ENCODE measurements at places on chromosomes 11 and 22. TPM values are rescaled to one million over a fixed set of nuclear protein-coding genes. Genes with fewer than 3 reads are reported as not detected.

Gene GALR3
- not detected for polyA plus RNA-seq

DNA sequence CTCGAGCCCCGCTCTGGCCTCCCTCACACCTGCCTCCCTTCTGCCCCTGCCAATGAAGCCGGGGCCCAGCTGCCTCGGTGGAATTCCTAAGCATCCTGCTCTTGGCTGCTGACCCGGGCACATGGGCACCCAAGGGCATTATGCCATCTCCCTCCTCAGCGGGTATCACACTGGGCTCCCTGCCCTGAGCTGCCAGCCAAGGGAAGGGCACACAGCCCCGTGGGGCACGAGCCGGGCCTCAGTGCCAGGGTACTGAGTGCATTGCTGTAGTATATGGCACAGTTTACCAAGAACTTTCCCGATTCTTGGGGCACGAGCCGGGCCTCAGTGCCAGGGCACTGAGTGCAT, 43.8 kb upstream of the JAM3 start:
- DNase-seq = no peak
- no peaks in the 10 kb centered on the region for H3K4me1 ChIP-seq
- no peak overlapping the region for H3K4me3 ChIP-seq

GRCh38 chr11:74691755-74692154, 39.5 kb downstream of the CHRDL2 start:
- H3K4me1 ChIP-seq = peaks cover 15% of the 10 kb centered on the region
- H3K27me3 ChIP-seq = peaks cover 5% of the 10 kb centered on the region
- no peak overlapping the region for H3K4me3 ChIP-seq
- DNase-seq = no peak

Gene LRRC32
- polyA plus RNA-seq = not detected

Gene MMP13
- polyA plus RNA-seq = not detected

- no peak overlapping the region for H3K27ac ChIP-seq
- no peaks in the 10 kb centered on the region for H3K36me3 ChIP-seq
- no peak for DNase-seq
- H3K4me3 ChIP-seq = no peak overlapping the region
- no peaks in the 10 kb centered on the region for H3K27me3 ChIP-seq
Observed at GRCh38 chr11:10561947-10562346, 6.5 kb downstream of the LYVE1 start.

Data from CD14-positive monocyte (primary cell).